GM10248 (cell line): ENCODE measurements at places on chromosomes 6 and 20.

DNA sequence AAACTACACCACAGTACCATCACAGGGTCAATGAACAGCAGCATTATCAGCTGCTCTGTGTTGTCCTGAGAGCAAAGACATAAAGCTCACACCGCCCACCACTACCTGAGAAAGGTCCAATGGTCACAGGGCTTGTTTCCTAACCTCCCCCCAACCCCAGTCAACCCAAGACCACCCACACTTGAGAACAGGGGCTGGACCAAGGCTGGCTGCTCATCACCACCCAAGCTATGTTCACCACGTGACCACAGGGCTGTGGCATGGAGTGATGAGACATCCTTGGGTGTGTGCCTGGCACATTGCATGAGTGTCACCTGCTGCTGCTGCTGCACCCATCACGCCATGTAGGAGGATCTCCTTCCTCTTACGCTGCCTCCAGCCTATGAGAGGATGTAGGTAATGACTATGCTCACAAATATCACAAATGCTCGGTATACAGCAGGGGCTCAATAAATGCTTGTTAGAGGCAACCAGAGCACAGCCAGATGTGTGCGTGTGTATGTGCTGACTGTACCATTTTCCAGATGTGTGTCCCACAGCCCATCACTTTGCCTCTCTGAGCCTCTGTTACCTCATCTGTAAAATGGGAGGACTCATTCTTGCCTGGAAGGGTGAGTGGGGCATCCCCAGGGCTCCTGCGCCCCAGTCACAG is 23.3 kb upstream of the SIRPA start:
- DNase-seq = peak; percentile 49

GRCh38 chr20:64112691-64113443 is 5.5 kb upstream of the NPBWR2 start:
- DNase-seq = no peak

DNA sequence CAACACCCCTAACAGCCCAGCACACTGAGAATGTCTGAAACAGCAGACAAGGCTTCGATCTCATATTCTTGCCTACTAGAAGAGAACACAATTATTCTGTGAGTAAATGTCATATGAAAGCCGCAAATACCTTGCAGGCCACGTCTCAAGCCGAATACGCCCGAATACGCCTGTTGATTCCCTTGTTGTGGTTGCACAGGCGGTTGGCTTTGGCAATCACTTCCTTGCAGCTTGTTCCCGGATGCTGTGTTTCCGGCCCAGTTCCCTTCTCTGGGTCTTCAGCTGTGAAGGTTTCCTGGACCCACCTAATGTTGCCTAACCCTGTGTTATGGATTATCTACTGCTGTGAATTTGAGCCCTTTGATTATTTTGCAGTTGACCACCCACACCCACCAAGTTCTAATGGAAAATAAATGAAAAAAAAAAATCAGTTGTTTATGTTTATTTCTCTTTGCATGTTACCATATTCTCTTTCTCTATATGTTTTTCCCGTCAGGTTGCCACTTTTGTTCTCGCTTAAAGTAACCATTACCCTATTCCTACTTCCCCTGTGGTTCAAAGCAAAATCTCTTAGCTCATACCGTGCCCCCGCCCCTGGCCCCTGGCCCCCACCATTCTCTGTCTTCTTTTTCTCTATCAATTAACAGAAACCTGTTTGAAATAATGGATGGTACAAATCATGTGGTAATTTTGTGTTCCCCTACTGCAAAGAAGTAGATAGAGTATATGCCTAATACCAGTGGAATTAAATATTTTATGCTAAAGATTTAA is 172.4 kb downstream of the ADGB start:
- no peak for DNase-seq

DNA sequence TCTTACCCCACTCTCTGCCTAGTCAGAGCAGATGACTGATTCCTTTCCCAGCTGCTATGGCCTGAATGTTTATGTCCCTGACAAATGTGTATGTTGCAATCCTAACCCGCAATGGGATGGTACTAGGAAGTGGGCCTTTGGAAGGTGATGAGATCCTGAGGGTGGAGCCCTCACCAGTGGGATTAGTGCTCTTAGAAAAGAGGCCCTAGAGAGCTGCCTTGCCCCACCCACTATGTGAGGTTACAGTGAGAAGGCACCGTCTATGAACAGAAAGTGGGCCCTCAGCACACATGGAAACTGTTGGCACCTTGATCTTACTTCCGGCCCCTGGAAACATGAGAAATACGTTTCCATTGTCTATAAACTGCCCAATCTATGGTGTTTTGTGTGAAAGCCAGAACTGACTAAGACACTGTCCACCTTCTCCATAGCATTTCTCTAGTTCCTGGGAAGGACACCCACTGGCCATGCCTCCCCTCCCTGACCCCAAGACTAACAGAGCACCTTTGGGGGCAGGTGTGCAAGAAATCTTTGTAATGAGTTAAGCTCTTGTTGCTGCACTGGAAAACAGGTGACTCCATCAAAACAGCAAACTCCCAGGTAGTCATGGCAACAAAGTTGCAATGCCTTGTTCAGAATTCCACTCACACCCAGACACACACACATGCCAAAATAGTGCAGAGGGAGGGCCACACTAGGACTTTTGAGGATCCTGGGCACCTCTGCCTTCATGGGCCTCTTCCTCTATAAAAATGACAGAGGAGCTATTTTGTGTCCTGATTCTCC is 16.2 kb downstream of the GABRR2 start:
- peak; percentile 43 for DNase-seq

DNA sequence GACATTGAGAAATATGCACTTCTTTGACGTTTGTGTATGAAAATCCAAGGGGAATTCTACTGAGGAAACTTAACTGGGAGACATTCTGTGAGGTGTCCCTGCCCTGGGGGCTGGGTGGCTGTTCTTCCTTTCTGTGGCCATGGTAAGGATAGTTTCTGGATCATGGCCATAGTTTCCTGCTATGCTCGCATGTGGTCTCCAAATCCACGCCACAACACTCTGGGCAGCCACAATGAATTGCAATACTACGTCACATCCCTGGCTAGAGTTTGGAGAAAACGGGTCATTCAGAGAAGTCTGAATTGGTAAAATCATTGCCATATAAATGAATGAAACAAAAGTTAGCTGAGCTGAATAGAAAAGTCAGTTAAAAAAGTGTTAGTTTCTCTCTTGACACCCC is 230.6 kb downstream of the UTRN start:
- no peak for DNase-seq

DNA sequence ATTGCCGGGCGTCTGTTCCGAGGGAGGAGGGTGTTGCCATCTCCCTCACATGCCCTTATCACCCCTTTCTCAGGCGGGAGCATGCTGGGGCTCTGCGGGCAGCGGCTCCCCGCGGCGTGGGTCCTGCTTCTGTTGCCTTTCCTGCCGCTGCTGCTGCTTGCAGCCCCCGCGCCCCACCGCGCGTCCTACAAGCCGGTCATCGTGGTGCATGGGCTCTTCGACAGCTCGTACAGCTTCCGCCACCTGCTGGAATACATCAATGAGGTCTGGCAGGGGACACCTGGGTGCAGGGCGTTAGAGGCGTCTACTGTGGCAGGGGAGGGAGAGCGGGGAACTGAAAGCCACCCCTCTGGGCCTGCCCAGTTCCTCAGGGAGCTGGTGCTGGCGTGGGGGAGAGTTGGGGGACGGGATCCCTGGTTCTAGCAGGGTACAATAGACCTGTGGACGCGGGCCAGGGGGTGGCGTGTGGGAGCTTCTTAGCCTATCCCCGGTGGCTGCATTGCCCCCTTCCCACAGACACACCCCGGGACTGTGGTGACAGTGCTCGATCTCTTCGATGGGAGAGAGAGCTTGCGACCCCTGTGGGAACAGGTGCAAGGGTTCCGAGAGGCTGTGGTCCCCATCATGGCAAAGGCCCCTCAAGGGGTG is 697 bp downstream of the PPT2 start:
- peak; percentile 86 for DNase-seq

DNA sequence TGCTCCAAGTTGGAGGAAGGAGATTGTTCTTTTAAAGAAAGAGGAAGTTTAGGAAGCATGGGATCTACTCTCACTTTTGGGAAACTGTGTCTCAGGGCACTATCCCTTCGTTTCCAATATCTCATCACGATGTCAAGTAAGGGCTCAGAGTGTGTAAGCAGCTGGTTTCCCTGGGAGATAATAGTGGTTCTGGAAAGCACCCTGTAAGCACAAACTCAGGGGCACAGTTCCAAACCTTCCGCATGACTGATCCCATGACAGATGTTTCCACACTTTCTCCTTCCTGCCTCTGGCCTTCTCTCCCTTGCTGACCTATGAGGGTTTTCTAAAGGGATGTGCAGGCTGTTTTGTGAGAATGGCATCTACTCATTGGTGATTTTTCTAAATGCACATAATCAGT is 33.9 kb downstream of the ADTRP start:
- no peak for DNase-seq

GRCh38 chr6:111871207-111871606 is 2.0 kb downstream of the FYN start:
- peak; percentile 21 for DNase-seq

DNA sequence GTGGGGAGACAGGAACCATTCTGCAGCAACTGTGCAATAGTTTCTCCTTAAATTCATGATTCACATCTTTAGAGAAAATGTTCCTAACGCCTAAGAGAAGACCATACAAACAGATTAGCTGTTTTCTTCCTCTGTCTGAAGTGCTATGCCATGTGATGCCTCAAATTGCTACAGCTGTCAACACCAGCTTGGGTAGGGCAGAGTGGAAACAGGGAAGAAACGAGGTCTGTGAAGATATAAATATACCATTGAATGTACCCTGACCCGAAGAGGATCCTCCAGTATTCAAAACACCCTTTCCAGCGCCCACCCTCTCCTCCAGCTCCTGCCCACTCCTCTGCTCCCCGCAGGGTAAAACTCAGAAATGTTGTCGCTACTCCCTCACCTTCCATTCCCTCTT is 40.3 kb upstream of the PRND start:
- DNase-seq = no peak
